ENCODE measurements at places on chromosomes 4 and X.

DNA sequence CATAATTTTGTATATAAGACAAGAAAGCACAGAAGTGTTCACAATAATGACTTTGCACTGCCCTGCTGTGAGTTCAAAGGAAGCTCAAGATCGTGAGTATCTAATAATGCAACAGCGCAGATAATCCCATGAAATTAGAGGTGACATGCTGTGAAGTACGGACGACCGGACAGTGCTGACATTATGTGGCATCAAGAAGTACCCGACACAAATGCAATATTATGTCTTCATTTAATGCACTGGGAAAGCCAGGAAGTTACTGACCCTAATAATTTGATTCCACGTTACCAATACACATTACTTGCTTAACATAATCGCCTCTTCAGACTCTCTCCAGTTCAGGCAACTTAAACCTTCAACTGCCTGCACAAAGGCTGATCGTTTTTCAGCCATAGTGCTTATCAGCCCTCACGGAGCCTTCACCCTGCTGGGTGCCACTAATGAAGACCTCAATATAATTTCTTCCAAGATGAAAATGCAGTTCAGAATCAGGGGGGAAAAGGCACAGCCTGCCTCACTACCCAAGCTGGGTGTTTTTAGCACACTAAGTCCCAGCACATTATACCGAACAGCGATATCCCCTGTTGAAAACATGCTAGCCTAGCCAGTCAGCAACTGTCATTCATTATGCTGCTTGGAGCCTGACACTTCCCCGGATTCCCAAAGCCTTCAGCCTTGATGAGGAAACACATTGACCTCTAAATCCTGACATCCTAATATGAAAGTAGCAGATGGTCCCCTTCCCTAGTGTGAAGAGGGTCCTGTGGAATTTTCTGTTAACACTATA lies 56.1 kb downstream of the SLC7A11 start:
- no peak for DNase-seq

GRCh38 chr4:156085100-156085499 lies 131.4 kb upstream of the CTSO start:
- DNase-seq = no peak

DNA sequence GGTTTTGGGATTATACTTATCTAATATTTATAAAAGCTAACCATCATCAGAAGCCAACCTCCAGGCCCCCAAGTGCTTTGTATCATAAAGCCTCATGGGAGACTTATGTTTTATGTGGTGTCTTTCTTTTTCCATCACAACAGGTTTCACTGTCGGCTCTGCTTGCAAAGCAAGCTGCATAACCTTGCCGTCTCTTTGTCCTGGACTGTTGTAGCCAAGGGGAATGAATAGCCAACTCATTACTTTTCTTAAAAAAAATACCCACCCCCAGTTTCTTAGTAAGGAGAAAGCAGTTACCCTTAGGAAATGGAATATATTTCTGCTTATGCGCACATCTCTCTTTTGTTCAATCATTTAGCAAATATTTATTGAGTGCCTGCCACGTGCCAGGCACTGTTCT lies 40.7 kb downstream of the FAM184B start:
- no peak for DNase-seq

DNA sequence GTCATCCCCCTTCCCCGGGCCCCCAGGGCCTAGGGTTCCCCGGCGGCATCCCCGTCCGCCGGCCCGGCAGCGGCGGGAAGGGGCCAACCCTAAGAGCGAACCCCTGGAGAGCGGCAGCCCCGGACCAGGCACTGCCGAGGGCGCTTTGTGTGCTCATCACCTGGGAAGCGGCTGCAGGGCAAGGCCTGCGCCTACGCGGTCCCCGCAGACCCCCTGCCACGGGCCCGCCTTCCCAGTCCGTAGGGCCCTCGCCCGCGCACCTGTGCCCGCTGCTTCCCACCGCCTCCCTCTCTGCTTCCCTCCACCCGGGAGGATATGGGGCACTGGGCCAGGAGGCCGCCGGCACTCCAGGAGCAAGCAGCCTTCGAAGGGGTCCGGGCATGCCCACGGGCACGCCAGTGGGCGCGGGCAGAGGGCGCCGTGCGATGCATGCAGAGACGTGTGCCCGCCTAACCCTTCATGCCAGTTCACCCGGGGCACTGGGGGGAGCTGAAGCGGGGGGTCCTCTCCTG lies 2.6 kb downstream of the FLNA start:
- no peak for DNase-seq

- DNase-seq = no peak
Measured at GRCh38 chr4:84924434-84924833, 42.1 kb downstream of the WDFY3 start.

Measured in activated gamma-delta T cell treated with Interleukin-2 at 50 U/mL for 16 hours (primary cell).